ENCODE measurements at places on chromosomes 4 and X.

DNA sequence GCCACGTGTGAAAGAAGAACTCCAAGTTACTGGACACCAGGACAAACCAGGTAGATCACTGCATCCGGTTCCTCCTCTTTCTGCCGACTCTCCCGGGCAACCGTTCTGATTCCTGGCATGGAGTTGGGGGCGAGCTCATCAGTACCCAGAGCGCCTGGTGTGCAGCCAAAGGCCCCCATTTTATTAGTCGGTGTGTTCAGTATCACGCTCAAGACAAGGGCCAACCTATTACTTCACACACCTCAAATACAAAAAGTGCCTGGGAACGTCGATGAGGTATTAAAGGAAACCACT, 2.8 kb upstream of the CTBP1 start:
- DNase-seq: no peak

- peak; percentile 30 for DNase-seq
Measured at GRCh38 chr4:111136438-111136837, 513.6 kb upstream of the PITX2 start.

- no peak for DNase-seq
Measured at GRCh38 chrX:51747671-51748070, 4.4 kb downstream of the GSPT2 start.

DNA sequence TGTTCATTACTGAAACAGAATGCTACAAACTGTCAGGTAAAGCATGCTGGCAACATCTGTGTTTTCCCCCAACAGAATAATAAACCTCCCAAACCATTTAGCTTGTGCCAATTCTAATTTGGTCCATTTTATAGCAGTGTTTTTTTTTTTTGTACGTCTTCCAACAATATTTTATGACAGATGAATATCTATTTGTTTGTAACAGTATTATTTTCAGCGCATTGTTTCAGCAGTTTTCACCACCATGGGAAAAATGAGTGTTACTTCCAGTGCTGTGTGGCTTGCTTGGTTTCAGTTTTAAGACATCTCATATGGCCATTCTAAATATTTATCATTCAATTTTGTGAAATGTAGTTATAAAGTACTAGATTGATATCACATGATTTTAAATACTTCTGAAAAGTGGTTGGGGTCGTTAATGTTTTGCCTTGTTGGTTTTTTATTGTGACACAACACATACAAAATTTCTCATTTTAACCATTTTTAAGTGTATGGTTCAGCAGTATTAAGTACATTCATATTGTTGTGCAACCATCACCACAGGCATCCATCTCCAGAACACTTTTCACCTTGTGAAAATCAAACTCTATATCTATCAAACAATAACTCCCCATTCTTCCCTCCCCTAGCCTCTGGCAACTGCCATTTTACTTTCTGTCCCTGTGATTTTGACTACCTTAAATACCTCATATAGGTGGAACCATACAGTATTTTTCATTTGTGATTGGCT, 25.6 kb upstream of the TBC1D19 start:
- no peak for DNase-seq

- no peak for DNase-seq
Measured at GRCh38 chr4:101458914-101459313, 111.6 kb upstream of the PPP3CA start.

GRCh38 chrX:14038375-14039085, 8.8 kb upstream of the GEMIN8 start:
- DNase-seq: no peak

- DNase-seq: no peak
Measured at GRCh38 chrX:43269201-43269600, 386.9 kb upstream of the MAOA start.

DNA sequence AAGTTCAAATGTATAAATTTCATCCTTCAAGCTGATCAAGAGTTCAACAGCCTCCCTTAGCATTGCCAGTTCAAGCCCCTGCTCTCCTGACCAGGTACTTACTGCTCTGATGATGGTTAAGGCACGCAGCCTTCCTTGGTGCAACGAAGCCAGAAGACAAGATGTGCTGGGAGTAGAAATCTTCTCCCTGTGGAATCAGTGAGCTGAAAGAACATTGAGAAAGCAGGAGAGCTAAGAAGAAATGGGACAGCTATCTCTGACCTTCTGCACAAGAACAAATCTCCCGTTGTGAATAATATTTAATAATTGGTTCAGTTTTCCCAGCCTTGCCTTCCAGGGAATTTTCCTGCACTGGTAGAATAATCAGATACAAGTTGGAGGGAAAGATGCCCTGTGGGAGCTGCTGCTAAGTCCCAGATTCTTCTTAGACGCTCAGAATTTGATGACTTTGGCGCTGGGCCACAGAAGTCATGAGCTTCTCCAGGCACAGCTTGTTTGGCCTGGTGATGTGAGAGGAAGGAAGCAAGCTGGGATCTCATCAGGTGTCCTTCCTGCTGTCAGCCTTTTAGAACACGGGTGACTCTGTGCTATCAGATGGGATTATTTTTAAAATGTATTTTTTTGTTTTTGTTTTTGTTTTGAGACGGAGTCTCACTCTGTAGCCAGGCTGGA, 77.8 kb downstream of the CD38 start:
- DNase-seq: no peak

DNA sequence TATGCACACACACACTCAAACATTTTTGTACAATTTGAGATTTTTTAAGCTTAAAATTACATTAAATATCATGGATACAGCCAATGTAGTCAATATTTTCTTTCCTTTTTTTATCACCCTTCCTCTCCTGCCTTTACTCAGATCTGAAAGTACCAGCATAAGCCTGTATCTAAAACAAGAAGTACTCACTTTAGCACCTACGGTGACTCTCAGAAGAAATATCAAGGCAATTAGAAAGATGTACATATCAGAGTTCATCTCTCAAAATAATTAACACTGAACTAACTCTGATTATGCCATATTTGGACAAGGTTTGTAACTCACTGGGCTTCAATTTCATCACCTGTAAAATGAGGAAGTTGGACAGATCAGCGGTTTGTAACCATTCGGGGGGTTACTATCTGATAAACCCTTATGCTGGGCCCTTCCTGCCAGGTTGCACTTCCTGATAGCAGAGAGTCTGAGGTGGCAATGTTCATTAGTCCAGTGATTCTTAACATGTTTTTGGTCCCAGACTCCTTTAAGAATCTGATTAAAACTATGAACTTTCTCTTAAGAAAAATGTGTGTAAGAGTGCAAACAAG, 5.7 kb upstream of the GPR174 start:
- no peak for DNase-seq

- no peak for DNase-seq
Measured at GRCh38 chr4:133424605-133425004, 275.5 kb downstream of the PCDH10 start.

DNA sequence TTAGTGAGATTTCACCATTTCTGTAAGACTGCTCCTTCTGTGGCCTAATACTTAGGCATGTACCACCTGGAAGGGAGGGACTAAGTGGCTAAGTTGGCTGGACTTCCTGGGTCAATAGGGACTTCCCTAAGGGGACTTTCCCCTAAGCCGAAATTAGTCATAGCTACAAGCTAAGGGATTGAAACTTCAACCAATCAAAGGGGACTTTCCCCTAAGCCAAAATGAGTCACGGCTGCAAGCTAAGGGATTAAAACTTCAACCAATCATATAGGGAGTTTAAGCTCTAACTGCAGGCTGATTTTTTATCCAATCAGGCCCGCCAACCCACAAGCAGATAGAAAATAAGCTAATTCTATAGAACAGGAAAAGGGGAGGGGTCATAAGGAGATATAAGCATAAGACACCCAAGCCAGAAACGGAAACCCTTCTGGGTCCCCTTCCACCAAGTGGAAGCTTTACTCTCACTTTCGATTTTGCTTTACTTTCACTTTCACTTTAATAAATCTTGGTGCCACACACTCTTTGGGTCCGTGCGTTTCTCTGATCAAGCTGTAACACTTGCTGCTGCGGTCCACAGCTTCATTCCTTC, 382.8 kb downstream of the KLHL4 start:
- no peak for DNase-seq

- no peak for DNase-seq
Measured at GRCh38 chr4:147597561-147597960, 19.6 kb upstream of the TMEM184C start.

DNA sequence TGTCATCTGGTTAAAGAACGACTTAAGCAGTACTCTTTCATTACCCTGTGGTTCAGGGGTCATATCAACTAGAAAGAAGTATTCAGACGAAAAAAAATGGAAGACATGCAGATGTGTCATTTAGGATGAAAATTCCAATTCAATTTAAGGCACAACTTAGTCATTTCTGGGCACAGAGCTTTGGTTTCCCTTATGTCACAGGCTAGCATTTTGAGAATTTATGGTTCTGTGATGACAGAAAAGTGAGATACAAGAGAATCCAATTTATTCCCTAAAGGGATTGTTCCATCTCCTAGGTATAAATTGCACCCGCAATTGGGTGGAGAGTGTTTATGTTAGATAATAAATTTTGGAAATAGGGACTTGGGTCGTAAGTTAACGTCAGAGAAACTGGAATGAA, 306.6 kb downstream of the STK32B start:
- DNase-seq: no peak

GRCh38 chrX:140422501-140422900, 82.4 kb downstream of the SOX3 start:
- DNase-seq: no peak

GRCh38 chr4:76984788-76985211, 35.2 kb downstream of the SEPTIN11 start:
- DNase-seq: peak; percentile 41

GRCh38 chr4:124111922-124112321, 600.6 kb downstream of the ANKRD50 start:
- peak; percentile 74 for DNase-seq

DNA sequence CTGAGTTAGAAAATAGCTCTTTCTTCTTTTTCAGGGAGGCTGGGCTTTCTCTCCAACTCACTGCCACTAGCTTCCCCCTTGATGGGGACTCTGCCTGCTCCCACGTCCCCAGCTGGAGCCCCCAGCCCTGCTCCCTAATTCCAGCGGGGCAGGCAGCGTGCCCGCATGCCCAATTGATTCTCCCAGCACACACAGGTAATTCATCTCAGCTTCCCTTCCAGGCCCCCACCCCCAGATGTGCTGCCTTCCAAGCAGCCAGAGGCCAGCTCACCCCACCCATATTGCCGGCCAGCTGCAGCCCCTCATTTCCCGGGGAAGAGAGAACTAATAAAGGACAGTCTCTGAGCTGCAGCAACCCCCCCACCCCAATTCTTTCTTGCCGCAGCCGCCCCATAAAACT, 69.8 kb downstream of the EFNB1 start:
- DNase-seq: no peak

- DNase-seq: no peak
Measured at GRCh38 chr4:48258845-48259397, 10.7 kb downstream of the TEC start.

DNA sequence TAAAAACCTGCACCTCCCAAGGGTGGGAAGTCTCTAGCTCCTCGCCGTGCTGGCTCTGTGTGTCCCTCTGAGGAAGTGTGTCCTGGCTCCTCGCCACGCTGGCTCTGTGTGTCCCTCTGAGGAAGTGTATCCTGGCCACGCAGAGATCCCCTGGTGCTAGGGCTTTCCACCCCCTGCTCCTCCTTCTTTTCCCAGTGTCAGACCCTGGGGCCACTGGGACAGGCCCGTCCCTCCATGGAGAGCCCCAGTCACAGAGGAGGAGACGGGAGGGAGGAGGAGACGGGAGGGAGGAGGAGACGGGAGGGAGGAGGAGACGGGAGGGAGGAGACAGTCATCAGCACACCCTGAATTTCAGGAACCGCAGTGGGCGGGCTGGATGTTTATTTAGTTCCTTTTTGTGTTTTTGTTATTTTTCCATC, 53.8 kb upstream of the HGFAC start:
- no peak for DNase-seq

GRCh38 chr4:21041708-21042107, 341.4 kb downstream of the PACRGL start:
- no peak for DNase-seq

- DNase-seq: no peak
Measured at GRCh38 chrX:1483843-1484637, 31.3 kb upstream of the ASMTL start.

DNA sequence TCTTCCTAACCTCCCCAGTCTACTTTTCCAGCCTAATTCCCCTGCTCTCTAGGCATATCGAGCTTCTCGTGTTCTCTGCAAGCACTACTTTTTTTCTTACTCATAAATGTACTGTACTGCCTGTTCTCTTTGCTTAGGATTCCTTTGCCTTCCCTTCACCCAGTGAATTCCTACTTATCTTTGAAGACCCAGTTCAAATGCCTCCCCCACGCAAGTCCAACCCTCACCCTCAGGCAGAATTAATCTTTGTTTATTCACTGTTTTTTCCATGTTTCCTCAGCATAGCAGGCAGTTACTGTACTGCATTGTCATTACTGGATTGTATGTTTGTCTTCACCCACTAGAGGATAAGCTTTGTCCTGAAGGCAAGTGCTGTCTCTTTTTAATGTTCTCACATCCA, 287.7 kb downstream of the BMPR1B start:
- DNase-seq: no peak

DNA sequence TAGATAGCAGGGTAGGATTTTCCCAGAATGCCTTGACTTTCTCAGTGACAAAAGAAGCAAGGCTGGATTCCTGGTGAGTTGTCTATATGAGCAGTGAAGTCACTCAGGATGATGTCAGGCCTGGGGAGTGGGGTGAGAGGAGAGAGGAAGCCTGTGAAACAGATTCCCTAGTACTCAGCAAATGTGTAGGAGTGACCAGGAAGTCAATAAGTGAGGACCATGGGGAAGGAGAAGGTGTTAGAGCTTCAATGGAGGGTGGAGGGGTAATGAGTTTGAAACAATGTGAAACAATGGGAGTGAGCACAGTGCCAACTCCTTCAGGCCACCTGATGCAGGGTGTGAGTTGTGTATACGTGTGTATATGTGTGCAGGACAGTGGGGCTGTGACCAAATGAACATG, 2.4 kb upstream of the SLC9A6 start:
- no peak for DNase-seq

DNA sequence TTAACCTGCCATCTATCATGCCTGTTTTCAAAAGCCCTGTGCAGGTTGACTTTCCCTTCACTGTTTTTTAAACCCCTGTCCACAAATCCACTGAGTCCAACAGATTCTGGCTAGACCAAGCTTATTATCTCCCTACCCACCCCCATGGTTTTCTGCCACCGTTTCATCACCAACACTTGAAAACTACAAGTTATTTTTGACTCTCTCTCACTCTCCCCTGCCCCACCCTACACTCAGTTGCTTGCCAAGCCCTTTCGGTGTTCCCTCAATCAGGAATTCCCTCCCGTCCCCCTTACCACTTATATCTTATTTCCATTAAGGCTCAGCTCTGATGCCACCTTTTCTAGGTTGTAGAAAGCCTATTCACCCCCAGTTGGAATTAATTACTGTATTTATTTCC, 29.7 kb downstream of the ATG4A start:
- no peak for DNase-seq

DNA sequence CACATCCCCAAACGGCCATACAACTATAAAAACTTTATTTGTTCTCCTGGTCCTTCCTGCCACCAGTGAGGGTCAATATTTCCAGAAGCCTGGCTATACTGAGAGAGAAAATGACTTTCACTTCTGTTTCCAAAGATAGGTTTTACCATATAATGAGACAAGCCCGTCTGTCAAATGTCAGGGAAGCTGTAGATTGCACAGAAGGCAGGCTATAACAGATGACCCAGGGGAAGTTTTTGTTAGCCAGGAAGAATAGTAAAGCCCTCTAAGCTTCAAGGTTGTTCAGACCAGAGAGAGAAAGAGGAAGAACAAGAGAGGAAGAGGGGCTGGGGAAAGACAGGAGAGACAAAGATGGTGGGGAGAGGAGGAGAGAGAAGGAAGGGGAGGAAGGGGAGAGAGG, 217.5 kb downstream of the GBA3 start:
- no peak for DNase-seq

Measured in neural progenitor cell (in vitro differentiated cells).